Fibroblast of villous mesenchyme (primary cell): ENCODE measurements at places on chromosomes 13 and 19. TPM values are rescaled to one million over a fixed set of nuclear protein-coding genes. Genes with fewer than 3 reads are reported as not detected.

DNA sequence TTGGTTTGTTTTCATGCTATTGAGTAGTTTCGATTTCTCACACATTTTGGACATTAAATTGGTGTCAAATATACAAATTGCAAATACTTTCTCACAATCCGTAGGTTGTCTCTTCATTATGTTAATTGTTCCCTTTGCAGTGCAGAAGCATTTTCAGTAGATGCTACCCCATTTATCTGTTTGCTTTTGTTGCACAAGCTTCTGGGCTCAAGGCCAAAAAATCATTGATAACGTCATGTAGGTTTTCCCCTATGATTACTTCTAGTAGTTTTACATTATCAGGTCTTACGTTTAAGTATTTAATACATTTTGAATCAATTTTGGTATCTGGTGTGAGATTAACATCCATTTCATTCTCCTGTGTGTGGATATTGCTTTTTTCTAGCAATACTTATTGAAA lies 14.0 kb upstream of the ZNF347 start:
- peak; percentile 19 for DNase-seq

DNA sequence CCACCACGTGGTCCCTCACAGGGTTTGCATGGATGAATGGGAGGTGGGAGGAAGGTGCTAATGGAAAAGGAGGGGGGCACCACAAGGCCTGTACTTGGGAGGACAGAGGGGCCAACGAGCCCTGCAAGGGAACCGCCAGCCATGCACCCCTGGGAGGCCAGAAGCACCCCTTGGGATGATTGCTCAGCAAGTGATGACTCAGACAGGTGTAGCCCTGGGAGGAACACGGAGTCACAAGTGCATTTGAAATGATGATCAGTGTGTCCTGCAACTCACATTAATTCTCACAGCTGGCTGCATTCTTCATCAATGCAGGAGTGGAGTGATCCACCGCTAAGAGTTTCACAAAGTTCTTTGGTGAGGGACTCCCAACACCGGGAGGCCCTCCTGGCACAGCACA lies 82.8 kb upstream of the ZNF254 start:
- DNase-seq = no peak

DNA sequence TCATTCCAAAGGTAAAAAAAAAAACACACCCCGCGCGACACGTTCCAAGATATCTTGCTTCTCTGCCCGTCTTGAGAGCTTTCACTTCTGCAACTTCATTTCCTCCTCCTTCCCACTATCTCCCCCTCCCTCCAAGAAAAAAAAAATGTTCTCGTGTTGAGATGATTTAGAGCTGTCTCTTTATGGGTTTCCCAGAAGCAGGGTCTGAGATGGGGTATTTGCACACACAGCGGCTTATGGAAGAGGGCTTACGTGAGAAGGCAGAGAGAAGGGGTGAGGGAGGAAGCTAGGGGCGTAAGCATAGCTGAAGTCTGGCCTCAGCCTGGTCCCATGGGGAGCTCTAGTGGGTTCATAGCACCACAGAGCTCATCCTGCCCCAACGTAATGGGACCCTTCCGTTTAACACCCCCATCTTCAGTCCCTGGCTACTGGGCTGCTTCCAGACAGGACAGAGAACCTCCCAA lies 31.3 kb upstream of the USE1 start:
- no peak for DNase-seq

- peak; percentile 93 for DNase-seq
Measured at GRCh38 chr19:9140159-9140874, at the start of gene ZNF317. Gene ZNF317 (plus strand): TSS chr19:9140397. CDS start chr19:9156017, 15,620 bp downstream.

DNA sequence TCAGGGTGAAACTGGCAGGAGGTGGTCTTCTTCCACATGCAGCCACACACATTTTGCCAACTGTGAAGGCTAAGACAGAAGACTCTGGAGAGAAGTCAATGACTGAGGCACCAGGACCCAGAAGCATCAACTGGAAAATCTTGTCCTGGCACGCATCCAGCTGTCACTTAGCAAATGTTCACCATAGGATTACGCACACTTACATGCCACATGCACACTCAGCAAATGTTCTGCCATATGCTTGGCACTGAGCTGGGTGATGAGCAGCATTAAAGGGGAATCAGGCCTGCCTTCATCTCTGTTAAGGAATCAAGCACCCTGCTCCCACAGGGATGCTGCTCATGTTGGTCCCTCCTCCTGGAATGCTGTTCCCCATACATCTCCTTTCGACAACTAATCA lies 5.1 kb downstream of the ZNF599 start:
- no peak for DNase-seq

DNA sequence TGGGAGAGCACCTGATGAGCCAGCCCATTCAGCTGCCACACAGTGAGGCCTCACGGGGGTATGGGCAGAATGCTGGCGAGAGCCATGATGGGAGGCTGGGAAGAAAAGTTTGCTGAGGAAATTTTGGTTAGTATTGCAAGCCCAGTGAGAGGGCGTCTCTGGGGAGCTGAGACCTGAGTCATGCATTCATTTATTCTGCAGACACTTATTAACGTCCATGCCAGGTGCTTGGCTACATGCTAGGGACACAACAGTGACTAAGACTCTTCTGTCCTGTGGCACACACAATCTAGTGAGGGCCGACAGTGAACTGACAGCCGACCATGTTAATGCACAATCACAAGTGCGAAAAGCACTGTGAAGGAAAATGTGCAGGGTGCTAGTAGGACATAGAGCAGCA lies 27.2 kb downstream of the WDR62 start:
- DNase-seq = no peak

DNA sequence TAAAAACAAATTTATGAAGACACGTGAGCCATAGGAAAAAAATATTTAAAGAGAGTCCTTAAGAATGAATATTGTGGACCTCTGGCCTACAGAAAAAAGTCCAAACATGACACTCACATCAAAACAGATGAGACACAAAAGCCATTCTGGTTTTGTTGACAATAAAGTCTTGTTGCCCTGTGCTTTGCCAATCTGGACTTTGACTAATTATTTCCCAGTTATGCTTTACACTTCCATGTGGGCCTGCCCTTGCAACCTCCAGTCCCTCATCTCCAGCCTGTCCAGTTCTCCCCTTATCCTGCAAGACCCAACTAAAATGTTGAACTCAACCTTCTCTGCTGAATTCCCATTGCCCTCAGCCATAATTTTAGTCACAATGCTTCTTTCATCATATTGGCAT lies 184.5 kb upstream of the SERP2 start:
- no peak for DNase-seq

- no peak for DNase-seq
Measured at GRCh38 chr19:48953990-48954594, 583 bp upstream of the BAX start.

GRCh38 chr13:73902847-73903246 lies 231.4 kb downstream of the KLF12 start:
- DNase-seq = no peak

DNA sequence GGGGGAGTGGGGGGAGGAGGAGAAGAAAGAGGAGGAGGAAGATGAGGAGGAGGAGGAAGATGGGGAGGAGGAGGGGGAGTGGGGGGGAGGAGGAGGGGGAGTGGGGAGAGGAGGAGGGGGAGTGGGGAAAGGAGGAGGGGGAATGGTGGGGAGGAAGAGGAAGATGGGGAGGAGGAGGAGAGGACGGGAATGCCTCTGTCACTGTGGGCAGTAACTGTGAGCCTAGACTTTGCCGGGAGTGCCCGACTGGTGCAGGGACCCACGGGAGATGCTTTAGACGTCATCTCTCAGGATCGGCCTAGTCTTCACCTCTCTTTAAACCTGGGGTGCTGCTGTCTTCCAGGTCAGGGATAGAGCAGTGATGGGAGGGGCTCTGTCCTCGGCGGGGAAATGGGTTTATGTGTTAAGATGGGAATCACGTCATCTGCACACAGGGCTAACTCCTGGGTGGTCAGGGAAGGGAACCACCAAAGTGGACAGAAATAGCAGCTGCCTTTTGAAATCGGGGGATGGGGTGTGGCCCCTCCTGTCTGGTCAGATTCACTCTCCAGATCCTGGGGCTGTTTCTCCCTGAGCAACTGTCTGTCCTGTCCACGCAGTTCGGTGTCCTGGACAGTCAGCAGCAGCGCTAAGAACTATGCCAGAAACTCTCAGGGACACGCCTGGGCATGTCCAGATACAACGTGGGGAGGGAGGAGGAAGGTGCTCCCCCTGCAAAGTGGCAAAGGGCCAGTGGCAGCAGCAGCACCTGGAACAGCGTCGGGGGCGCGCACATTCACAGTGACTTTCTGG lies 26.9 kb downstream of the GAS6 start:
- DNase-seq = peak; percentile 98

GRCh38 chr13:83879431-83880171 lies 2.7 kb downstream of the SLITRK1 start:
- DNase-seq = no peak

DNA sequence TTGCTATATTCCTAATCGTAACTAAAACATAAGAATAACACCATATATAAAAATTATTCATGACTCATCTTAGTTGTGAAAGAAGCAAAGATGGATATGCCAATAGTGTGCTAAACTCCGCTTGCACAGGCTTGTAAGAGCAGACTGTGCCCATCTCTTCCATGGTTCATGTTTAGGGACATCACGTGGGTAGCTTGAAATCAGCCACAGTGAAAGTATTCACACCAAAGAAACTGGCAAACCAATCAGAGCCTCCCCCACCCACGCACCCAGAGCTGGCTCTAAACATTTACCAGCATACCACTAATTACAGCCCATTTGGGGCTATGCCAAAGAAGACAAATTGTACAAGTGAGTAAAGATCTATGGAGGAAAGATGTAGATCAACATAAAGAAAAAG lies 147.5 kb downstream of the DIAPH3 start:
- DNase-seq = no peak

DNA sequence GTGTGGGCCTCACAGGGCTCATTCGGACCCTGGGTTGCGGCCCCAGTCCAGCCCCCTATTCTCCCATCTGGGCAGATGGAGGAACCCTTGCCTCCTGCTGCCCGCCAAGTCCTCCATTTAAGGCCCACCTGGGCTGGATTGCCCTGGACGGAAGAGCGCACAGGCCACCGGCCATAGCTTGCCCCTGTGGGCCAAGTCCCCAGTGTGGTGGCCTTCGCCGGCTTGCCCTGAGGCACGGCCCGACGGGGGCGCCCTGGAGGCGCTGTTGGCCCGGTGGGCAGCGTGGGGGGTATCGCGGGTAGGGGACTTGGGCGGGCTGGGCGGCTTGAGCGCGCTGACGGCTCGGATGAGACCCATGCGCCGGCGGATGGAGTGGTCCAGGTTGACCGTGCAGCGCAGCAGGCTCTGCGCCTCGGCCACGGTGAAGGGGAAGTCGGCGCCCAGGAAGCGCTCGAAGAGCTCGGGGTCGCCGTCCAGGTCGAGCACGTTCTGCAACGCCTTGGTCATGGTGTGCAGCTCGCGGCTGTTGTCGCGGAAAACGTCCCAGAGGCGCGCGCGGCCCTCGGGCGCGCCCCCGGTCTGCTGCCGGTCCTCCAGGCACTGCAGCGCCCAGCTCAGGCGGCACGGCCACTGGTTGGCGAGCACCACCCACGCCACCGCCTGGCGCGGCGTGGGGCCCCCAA lies 8.8 kb downstream of the NKPD1 start:
- DNase-seq = no peak

Gene PLK5
- total RNA-seq = under 0.01 TPM in 1 of 2 replicates, not detected in the other

Gene NALCN
- 1.7 and 6.4 TPM in 2 replicates for total RNA-seq

Gene FAAP24
- total RNA-seq = 0.86 and 1.6 TPM in 2 replicates

Gene PEAK3
- total RNA-seq = under 0.01 TPM in 1 of 2 replicates, not detected in the other

Gene KCNN1
- under 0.01 TPM in 2 replicates for total RNA-seq

Gene ZNF85
- total RNA-seq = 5.5 and 7.8 TPM in 2 replicates

Gene SIGLECL1
- total RNA-seq = not detected in 2 replicates

Gene SLC25A41
- not detected in 2 replicates for total RNA-seq
